ENCODE measurements at places on chromosomes 4 and X.

DNA sequence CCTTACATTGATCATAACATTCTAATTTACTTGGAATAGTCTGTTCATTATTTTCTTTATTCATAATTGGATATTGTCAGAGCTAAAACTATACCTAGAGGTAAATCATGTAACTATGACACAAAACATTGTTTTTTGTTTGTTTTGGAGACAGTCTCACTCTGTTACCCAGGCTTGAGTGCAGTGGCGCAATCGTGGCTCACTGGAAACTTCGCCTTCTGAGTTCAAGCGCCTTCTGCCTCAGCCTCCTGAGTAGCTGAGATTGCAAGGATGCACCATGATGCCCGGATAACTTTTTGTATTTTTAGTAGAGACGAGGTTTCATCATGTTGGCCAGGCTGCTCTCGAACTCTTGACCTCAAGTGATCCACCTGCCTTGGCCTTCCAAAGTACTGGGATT lies 265.2 kb downstream of the FBXO8 start:
- no peak for DNase-seq

GRCh38 chr4:170805352-170805751 lies 715.6 kb upstream of the AADAT start:
- no peak for DNase-seq

DNA sequence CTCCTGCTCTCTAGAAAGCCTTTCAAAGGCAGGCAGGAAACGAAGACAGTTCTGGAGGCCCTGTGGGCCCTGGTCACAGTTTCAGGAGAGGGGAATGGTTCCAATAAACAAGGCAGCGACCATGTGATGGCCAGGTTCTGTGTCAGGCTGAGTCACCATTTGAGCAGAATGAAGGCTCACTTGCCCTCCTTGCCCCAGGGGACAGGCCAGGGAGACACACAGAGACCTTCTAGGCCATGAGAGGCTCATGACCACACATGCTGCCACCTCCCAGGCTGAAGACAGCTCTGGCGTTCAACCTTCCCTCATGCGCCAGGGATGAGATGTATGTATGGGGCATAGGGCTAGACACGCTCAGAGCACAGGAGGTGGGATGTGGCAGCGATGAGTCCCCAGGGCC lies 22.9 kb upstream of the TRIM2 start:
- DNase-seq: no peak

DNA sequence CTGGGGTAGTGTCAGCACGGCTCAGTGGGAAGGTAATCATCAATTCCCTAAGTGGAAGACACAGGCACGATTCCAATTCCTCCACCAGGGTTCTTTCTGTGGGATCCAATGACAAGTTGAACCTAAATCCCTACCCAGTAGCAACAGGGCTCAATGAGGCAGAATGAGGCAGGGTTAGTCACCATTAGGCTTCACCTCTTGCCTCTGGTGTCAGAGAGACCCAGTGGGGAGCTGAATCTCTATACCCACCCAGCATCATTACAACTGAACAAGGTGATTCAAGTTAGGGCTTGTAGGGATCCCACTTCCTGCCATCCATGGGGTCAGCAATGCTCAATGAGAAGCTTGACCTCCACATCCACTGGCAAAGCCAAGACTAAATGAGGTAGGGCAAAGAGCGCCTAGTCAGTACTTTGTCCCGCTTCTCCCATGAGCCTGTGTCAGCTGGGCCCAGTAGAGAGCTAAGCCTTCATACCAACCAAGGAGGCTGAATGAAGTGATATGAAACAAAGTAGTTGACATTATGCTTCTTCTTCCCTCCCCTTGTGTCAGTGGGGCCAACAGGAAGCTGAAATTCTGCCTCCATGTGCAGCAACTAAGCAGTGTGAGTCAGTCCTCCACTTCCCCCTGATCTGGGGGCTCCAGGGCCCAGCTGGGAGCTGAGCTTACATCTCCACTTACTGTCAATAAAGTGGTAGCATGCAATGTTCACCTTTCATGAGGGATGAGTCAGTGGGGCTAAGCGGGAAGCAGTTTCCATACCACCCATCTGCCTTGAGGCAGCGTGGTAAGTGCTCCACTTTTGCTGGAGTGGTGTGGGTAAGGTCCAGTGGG lies 36.4 kb upstream of the RBM41 start:
- no peak for DNase-seq

- DNase-seq: no peak
Measured at GRCh38 chr4:189255636-189256035, 685.0 kb upstream of the FRG1 start.

DNA sequence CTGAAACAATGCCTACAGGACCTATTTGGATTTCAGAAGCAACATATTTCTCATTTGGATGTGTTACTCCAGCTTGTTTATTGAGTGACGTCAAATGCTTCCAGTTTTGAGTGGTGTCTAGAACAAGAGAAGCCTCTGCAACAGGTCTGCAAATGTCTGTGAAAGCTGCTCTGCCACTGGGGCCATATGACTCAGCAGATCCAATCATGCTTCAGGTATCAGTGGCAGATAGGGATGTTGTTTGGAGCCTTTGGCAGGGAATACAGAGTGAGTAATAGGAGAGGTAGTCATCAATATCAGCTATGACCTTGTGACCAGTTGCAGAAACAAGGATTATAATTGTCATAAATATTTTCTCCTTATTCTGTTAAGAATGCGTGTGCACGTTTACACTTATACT lies 141.1 kb upstream of the ZXDA start:
- DNase-seq: no peak

- DNase-seq: no peak
Measured at GRCh38 chrX:138067415-138067814, 501.5 kb downstream of the ZIC3 start.

DNA sequence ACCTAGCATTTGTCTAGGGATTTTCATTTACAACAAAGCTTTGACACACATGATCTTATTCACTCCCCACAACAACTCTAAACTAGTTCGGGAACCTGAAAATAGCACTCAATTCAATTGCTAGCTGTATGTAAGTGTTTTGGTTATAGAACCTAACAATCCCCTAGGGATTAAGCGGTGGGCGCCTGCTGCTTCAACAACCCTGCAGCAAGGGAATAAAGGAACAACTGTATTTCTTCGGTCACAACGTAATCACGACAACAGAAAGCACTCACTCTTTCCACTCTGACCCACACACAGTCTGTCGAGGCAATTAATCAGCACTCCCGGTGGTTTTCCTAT lies 674 bp upstream of the DIAPH2 start:
- DNase-seq: no peak

- DNase-seq: peak; percentile 8
Measured at GRCh38 chrX:78979789-78980464, 34.7 kb downstream of the P2RY10 start.

GRCh38 chr4:154908168-154908567 lies 127.1 kb downstream of the RBM46 start:
- no peak for DNase-seq

DNA sequence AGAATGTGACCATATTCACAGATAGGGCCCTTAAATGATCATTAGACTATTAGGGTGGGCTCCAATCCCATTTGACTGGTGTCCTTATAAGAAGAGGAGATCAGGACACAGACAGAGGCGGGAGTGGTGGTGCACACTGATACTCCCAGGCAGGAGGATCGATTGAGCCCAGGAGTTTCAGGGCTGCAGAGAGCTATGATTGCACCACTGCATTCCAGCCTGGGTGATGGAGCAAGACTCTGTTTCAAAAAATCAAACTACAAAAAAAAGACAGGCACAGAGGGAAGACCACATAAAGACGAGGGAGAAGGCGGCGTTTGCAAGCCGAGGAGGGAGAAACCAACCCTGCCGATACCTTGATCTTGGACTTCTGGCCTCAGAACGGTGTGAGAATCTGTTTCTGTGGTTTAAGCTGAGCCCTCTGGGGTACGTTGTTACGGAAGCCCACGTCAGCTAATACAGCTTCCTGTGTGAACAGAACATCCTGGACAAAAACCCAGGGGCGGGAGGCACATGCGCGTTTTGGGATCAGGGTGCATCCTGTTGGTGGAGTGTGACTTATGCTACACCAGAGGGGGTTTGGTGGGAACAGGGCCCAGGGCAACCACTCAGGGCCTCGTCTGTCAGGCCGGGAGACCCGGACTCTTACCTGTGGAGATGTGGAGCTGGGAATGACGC lies 211.8 kb upstream of the PSAPL1 start:
- DNase-seq: peak; percentile 10

- DNase-seq: peak; percentile 69
Measured at GRCh38 chr4:150280081-150280895, 202.0 kb downstream of the DCLK2 start.

GRCh38 chr4:184395971-184396391 lies 78.4 kb downstream of the IRF2 start:
- DNase-seq: peak; percentile 87

GRCh38 chrX:6568031-6568430 lies 33.1 kb upstream of the VCX3A start:
- no peak for DNase-seq

DNA sequence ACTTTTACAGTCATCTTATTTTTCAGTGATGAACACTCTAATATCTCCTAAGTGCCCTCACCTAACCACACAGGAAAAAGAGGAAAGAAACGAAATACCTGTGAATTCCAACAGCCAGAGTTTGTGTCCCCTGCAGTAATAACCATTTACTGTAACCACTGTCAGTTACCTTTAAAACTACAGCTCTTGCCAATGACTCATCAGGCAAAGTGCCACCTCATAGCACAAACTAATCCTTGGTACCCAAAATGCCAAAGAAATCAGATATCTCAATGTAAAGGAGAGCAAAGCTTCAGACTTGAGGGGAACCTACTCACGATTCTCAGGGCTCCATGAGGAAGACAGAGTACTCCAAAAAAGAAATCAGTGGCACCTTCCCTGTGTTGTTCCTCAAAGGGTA lies 146.5 kb downstream of the NDST3 start:
- DNase-seq: peak; percentile 12

GRCh38 chr4:102623622-102624021 lies 122.5 kb downstream of the NFKB1 start:
- no peak for DNase-seq

- DNase-seq: no peak
Measured at GRCh38 chrX:152886716-152887115, 11.2 kb upstream of the ZNF185 start.

DNA sequence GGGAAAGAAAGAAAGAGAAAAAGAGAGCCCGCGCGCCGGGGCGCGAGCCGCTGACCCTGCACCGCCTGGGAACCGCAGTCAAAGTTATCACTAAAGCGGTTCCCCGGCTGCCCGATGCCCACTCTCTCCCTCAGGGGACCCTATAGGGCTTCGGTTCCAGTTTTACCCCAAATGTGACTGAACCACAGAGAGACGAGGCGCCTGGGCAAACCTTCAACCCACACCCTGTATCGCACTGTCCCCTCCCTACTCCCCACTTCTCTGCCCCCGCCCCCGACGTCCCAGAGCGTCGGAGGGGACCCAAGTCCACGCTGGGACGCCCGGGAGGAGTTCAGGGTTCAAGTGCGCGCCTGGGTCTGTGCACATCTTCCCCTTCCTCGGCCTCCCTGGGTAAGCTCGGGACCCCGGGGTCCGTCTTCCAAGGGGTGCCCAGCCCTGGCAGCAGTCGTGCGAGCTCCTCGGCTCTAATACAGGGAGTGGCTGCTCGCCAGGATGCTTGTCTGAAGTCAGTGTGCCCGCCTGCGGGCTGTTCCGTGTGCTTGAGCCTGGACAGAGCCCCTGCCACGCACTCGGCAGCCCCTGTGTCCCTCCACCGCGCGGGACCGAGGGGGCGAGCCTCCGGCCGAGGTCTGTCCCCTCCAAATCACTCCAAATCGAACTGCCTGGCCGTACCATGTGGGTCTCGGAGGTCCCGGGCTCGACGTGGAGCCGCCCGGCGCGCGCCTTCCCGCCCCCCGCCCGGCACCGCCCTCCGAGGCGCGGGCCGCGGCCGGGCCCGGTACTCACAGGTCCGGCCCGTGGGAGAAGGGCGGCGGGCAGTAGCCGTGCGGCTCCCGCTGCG lies 960 bp downstream of the TRPC3 start:
- peak; percentile 11 for DNase-seq

- DNase-seq: no peak
Measured at GRCh38 chr4:127578491-127578890, 54.3 kb upstream of the INTU start.

DNA sequence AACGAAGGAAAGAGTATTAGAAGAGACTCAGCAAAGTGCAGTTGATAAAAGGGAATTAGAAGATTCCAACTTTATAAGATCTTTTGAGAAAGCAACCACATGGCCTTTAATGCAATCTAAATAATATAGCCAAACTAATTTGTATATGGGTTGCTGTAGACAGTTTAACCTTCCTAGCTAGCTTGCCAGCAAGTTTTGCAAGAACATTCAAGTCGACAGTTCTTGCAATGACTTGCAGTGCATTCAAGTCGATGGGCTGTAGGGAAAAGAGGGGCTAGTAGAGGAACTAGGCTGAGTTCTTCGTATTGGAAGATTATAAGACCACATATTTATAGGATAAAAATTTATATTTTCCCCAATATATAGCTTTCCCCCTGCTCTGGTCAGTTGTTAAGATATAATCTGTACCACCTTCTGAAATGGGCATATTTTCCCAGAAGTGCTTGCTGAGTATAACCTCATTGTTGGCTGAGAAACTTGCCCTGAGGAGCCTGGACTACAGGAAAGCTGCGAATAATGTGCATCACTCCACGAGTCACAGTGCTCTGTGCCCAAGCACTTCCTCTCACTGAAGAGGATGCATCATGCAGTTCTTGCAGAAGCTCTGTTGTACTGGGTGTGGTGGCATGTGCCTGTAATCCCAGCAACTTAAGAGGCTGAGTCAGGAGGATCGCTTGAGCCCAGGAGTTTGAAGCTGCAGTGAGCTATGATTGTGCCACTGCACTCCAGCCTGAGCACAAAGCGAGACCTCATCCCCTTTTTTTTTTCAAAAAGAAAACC lies 56.7 kb downstream of the DOCK11 start:
- DNase-seq: peak; percentile 15

DNA sequence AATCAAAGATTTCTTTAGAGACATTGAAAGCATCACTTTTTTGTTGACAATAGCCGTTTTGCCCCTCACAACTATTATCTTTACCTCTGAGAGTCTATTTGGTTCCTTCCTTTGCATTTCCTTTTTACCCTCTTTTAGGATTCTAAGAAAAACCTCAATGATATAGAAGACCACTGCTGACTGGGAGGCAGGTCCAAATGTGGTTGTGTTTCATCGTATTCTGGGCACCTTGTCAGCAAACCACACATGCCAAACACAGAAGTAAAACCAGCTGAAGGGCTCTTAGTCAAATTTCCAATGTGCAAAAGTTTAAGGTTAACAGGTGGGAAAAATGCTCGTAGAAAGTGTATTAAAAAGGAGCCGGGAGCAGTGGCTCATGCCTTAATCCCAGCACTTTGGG lies 5.1 kb upstream of the PRMT9 start:
- DNase-seq: no peak

DNA sequence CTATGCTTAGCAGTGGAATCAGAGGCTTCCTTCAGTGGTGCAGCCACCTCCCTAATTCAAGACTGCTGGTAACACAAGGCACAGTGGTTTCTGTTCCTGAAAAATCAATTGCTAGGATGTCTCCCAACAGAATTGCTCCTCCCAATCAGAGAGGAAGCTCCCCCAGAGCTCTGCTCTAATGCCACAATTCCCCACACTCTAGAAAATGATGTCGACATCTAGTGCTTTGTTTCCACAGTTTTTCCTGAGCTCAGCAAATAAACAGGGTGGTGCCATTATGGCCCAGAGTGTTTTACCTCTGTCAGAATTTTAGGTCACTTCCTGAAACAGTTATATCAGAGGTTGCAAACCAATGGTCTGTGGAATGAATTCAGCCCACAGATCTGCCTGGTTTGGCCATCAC lies 24.7 kb downstream of the TAB3 start:
- no peak for DNase-seq

Data from fibroblast of gingiva (primary cell).